ENCODE measurements at places on chromosomes 1 and 21.

DNA sequence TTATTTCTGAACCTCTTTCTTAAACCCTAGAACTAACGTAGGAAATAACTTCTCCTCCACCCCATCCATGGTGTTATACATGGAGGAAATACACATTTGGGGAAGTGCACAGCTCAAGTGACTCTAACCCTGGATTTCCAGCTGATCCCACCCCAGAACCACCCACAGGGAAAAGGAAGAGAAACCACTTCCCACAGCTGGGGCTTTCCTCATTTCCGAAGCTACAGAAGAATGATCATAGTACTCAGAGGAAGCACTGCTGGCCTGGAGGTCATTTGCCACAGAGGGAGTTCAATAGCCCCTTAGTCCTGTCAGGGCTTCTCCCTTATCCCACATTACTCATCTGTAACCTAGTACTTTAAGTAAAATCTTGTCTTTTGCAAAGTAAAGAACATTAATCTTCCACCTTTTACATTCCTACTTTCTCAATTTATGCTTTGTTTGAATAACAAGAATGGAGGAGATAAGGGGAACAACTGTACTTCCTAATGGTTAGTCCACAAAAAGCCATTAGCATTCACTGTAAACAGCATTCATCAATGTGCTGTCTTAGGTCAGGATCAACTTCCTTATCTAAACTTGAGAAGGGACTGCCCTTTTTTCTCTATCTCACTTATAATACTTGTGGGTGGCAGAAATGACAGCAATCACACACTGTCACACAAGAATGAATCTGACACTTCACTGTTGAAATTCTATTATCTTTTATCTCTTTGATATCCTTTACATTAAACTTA, 63.0 kb upstream of the RGS1 start:
- DNase-seq, result no peak

GRCh38 chr1:43586136-43586731, 55.6 kb downstream of the PTPRF start:
- DNase-seq, result no peak

- DNase-seq, result no peak
Measured at GRCh38 chr1:154833841-154834240, 36.2 kb downstream of the KCNN3 start.

- DNase-seq, result no peak
Measured at GRCh38 chr1:180616439-180616838, 15.4 kb upstream of the XPR1 start.

DNA sequence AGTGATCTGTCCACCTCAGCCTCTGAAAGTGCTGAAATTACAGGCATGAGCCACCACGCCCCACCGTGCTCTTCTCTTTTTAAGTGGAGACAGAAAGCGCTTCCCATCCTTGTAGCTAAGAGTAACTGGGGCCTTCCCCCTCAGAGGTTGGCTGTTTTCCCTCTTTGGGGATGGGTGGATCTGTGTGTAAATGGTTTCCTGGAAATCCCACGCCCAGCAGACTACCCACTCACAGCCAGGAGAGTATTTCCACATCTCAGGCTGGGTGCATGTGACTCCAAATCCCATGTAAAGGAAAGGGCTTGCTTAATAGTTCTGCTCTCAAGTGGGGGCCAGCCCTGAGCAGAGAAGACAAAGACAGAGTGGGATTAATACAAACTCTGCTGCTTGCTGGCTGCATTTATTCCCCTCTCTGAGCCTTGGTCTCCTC, 19.6 kb upstream of the TCEA3 start:
- DNase-seq, result no peak

- DNase-seq, result no peak
Measured at GRCh38 chr1:172837816-172838679, 179.1 kb downstream of the FASLG start.

- DNase-seq, result no peak
Measured at GRCh38 chr1:95282518-95282895, 48.5 kb downstream of the RWDD3 start.

All from eye (tissue), 1 donor.